Frontal cortex (tissue), 4 donors: ENCODE measurements at places on chromosomes 16 and 17. TPM values are rescaled to one million over a fixed set of nuclear protein-coding genes. Genes with fewer than 3 reads are reported as not detected.
A peak's percentile ranks its signal among the peaks of the same experiment; 100 is the strongest.

DNA sequence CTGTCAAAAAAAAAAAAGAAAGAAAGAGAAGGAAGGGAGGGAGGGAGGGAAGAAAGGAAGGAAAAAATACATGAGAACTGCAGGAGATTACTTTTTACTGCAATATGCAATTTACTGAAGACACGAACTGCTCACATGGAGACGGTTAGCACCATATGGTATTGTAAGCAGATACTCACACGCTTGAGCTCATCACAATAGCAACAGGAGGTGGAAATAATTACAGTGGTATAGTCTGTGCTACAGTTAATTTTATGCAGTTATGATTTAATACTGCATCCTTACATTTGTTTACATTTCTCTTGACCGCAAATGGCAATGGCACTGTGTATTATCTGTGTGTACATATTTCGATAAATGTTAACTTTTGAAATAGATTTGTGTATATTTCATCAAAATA is 21.4 kb upstream of the SLC46A1 start:
- DNase-seq: no peak

DNA sequence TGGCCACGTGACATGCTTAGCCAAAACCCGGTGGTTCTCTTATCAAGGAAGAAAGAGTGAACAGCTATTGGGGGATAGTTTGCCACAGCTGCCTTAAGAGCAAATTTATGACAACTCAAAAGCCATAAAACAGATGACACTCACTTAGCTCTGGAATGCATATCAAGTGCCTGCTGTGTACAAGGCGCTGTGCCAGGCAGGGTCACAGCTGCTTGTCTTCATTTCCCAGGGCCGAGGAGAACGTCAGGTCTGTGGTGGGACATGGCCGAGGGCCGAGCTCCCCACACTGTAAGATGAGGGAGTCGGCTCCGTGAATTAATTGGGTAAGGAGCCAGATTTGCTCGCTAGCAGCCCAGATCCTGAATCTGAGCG is 14.0 kb downstream of the EEF2K start:
- no peak for DNase-seq

DNA sequence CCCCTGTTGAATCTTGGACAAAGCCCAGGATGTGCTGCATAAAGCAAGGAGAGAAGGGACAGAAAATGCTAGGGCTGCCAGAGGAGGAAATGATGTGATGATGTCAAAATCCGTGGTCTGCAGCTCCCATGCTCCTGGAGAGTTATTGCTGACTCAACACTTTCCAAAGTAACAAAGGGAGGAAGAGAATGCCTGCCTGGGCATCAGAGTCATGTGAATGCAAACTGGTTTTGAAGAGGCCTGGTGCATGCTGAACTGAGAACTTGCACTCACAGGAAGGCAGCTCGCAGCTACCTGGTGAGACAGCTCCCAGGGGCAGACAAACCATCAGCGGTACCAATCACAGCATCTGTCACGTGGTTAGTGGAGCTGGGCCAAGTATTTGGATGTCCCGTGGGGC is 2.8 kb downstream of the MARVELD3 start:
- DNase-seq: no peak

- DNase-seq: no peak
Observed at GRCh38 chr16:20320178-20320577, 7.1 kb downstream of the GP2 start.

ADAD2 gene
- not detected for total RNA-seq

GRCh38 chr17:13537871-13538643 is 63.7 kb downstream of the HS3ST3A1 start:
- DNase-seq: no peak

GRCh38 chr17:29240968-29241963 is 5.4 kb upstream of the CRYBA1 start:
- no peak for DNase-seq

GRCh38 chr16:84396537-84397008 is 28.2 kb downstream of the ATP2C2 start:
- DNase-seq: no peak

GRCh38 chr17:41873559-41874292 is 8.5 kb upstream of the KLHL11 start:
- DNase-seq: no peak

DNA sequence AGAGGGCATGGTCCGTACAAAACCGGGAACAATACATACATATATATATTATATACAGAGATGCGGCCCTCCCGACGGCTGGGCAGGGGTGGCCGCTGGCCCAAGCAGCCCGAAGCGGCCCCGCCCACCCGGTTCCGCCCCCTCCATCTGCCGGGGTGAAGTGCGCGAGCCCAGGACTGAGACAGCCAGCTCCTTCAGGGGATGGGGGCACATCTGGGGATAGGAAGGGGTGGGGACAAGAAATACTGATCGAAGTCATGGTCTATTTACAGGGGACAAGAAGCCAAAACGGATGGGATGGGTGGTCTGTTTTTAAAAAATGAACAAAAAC is 3.8 kb upstream of the SAMD14 start:
- no peak for DNase-seq

CTRB2 gene
- total RNA-seq: not detected

DNA sequence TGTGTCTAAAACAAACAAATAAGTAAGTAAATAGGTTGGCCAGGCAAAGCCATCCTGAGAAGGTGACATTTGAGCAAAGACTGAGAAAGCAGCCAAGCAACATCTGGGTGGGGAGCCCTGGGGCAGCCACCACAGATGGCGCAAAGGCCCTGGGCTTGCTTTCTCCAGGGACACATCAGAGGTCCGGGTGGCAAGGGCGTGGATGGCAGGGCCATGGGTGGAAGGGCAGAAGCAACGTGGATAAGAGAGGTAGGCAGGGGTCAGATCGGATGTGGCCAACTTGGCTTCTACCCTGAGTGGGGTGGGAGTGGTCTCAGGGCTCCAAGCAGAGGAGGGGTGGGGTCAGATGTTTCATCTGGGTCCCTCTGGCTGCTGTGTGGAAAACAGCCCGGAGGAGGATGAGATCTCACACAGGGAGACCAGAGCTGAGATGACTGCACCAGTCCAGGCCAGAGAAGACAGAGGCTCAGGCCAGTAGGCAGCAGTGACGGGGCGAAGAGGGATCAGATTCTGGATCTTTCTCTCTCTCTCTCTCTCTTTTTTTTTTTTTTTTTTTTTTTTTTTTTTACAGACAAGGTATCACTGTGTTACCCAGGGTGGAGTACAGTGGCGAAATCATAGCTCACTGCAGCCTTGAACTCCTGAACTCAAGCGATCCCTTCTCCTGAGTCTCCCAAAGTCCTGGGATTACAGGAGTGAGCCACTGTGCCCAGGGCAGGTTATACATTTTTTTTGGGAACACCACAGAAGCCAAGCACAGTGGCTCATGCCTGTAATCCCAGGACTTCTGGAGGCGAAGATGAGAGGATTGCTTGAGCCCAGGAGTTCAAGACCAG is 6.1 kb upstream of the SPN start:
- no peak for DNase-seq

ADGRG3 gene
- total RNA-seq: not detected

DNA sequence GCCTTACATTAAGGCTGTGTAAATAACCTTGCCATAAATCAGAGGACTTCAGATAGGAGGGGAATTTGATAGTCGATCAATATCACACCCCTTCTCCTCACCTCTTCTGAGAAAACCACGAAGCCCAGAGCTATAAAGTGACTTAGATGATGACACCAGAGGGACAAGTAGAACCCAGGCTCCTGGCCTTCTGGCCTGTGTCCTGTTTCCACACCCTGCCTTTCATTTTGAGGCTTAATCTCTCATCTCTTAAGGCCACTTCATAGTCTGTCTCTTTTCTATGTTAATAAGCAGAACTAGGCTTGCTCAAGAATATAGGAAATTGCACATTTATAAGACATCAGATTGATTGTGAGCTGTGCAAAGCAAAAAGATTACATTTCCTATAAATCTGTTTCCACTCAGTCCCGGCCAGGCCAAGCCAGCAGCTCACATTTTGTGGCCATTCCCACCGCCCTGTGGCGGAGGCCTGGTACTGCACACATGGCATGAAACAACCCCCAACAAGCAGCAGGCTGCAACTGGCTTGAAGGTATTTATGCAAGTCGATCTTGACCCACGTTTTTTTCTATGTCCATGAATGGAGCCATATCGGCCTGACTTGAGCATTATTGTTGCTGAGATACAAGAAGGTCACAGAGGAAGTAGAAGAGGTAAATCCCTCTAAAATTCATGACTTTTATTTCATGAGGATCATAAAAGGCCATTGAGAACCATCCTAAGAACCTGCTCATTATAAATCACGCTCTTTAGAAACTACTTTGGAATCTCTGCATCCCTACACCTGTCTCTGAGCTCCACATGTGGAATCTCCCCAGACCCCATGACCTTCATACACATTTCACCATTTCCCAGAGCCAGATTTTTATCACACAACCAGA is 93.7 kb downstream of the PMP22 start:
- DNase-seq: peak; percentile 59

- DNase-seq: no peak
Observed at GRCh38 chr17:12580640-12581039, 85.0 kb upstream of the MYOCD start.

- DNase-seq: no peak
Observed at GRCh38 chr17:41296846-41297245, 5.8 kb downstream of the KRTAP29-1 start.
